Stimulated activated CD8-positive, alpha-beta memory T cell treated with anti-CD3 and anti-CD28 coated beads, Interleukin-4, amount 100 ng/mL, for 4 hours (primary cell): ENCODE measurements at places on chromosomes 6 and 20.

GRCh38 chr6:15243910-15244619, 1.8 kb upstream of the JARID2 start:
- no peak for DNase-seq

DNA sequence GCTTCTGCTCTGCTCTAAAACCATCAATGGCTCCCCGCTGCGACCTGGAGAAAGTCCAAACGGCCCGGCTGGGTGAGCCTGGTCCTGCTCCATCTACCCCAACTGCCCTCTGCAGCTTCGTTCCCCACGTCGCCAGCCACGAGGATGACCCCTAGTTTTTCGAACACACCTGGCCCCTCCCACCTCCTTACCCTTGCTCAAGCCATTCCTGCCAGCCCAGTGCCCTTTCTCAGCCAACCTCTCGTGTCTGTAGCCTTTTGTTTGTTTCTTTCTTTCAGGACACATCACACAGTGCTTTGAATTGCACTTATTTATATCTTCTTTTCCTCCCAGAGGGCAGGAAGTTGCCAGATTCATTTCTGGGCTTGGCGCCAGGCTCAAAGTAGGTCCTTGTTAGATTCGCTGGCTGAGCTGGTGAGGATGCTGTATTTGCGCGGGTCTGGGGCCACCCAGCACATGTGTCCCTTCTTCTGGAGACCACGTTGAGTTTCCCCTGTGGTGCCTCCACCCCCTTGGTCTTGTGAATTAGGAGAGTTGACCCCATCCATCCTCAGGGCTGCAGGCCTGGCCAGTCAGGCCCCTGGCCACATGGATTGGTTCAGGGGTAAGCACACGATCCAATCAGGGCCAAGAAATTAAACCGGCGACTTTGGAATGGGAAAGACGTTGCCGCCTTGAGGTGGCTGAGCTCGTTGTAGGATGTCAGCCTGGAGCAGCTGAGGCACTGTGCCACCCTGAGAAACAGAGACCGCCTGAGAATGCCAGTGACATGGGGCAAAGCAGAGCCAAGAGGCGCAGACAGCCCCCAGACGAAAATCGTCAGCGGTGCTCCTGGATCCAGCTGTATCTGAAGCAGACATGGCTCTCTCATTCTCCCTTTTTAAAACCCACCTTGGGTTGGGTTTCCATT, 156.0 kb downstream of the CEBPB start:
- DNase-seq, result no peak

GRCh38 chr6:168640768-168641167, 199.8 kb downstream of the SMOC2 start:
- DNase-seq, result no peak

- no peak for DNase-seq
These were observed 119.5 kb upstream of the CD93 start for GRCh38 chr20:23205611-23206041.
